ENCODE measurements at places on chromosomes 3 and 15.

GRCh38 chr15:60761505-60761845, 282.5 kb upstream of the ICE2 start:
- peaks cover 2% of the 10 kb centered on the region for H3K36me3 ChIP-seq
- peaks cover 34% of the 10 kb centered on the region for H3K4me1 ChIP-seq
- peaks cover 3% of the 10 kb centered on the region for H3K27me3 ChIP-seq
- DNase-seq, result no peak

DNA sequence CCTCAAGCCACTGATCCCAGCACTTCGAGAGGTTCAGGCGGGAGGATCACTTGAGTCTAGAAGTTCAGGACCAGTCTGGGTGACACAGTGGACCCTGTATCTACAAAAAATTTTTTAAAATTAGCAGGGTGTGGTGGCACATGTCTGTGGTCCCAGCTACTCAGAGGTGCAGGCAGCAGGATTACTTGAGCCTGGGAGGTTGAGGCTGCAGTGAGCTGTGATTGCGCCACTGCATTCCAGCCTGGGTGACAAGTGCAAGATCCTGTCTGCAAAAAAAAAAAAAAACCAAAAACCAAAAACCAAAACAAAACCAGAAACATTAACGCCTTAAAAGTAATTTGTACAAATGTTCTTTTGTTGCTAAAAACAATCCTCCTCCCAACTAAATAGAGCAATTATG, 27.9 kb upstream of the SLC12A8 start:
- H3K4me1 ChIP-seq, result peaks cover 8% of the 10 kb centered on the region
- DNase-seq, result no peak
- H3K4me3 ChIP-seq, result no peak overlapping the region
- peaks cover 41% of the 10 kb centered on the region for H3K36me3 ChIP-seq
- no peaks in the 10 kb centered on the region for H3K27me3 ChIP-seq

DNA sequence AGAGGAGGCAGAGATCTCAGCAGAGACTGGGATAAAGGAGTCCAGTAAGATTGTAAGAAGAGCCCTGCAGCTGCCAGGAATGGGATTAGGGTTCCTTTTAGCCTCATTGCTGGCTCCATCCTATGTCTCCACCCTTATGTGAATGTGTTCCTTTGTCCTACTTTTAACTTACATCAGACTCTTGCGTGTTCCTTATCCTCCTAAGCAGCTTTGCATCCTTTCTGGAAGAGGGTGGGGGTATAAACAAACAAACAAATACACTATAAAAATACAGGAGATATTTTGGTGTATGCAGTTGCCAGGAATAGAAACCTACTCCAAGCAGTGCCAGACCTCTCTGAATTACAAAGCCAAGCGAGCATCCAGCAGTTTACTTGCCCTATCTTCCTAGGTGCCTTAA, 194.7 kb downstream of the ADAMTS9 start:
- peaks cover 48% of the 10 kb centered on the region for H3K27me3 ChIP-seq
- H3K27ac ChIP-seq, result no peak overlapping the region
- DNase-seq, result no peak
- H3K4me1 ChIP-seq, result no peaks in the 10 kb centered on the region

DNA sequence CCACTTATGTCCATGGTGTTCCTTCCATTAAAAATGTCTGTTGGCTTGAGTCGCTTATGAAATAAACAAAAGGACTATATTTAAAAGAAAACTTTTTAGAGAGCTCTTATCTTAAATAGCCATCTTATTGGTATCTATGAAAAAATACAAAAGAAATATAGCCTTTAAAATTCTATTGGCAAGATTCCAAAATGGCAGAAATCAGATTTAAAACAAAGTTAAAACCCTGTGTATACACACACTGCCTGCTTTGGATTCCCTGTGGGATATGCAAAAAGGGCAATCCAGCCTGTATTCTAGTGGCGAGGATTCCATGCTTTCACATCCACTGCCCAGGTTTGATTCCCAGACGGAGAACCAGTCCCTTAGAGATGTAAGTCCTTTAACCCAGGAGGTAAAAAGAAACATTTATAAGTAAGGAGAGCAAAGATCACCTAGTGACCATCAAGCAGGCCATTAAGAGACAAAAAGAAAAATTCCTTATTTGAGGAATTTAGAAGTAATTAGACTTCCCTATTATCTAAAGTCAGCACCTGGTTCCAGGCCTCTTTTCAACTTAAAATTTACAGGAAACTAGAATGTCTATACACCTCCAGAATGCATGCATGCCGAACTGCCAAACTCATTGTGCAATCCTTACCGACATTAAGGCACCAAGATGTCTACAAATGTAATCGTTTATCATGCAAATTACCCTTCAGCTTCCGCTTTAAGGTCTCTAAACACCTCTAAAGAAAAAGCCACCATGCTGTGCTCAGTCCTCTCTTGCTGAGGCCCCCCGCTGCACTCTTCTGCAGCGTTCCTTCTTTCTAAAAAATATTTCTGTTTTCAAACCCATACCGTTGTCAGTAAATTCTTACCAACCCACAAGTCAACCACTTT, 69.6 kb upstream of the STRIT1 start:
- peaks cover 1% of the 10 kb centered on the region for H3K4me1 ChIP-seq
- no peaks in the 10 kb centered on the region for H3K36me3 ChIP-seq
- no peak for DNase-seq
- no peak overlapping the region for H3K4me3 ChIP-seq

- peaks cover 11% of the 10 kb centered on the region for H3K4me1 ChIP-seq
- H3K27ac ChIP-seq, result no peak overlapping the region
- no peaks in the 10 kb centered on the region for H3K36me3 ChIP-seq
- H3K27me3 ChIP-seq, result no peaks in the 10 kb centered on the region
- DNase-seq, result no peak
These were observed 25.9 kb downstream of the TRIM71 start for GRCh38 chr3:32843510-32844321.
